ENCODE measurements at places on chromosomes 12 and 14.

DNA sequence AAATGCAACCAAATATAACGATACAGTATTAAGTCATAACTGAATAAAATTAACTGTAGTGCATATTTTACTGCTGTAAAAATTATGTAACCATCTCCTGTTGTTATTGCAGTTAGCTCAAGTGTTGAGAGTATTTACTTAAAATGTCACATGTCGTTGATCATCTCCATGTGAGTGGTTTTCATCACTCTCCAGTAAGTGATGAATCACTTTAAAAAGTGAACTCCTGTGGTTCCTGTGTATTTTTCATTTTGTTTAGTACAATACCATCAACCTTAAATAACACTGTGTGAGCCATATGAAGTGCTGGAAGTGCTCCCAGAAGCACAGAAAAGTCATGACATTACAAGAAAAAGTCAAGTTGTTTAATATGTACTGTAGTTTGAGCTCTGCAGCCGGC lies 104.7 kb upstream of the SLCO1B1 start:
- no peak for DNase-seq

- no peak for DNase-seq
These were observed 10.7 kb upstream of the GALNT6 start for GRCh38 chr12:51401900-51402299.

- DNase-seq, result no peak
These were observed 87.3 kb upstream of the RFX4 start for GRCh38 chr12:106495354-106495965.

DNA sequence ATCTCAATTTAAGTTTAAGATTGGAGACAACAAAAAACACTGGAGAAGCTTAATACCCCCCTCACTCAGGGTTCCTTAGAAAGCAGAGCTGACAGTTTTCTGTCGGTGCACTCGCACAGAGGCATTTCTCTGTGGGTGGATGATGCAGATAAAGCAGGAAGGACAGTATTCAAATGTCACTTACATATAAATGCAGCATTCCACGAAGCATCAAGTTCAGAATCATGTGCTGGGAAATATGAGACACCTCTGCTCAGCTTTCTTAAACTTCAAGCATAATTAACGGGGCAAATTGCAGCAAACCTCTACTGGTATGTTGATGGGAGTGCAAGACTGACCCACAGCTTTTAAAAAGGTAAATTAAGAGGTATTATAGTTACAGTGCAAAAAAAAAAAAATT lies 68.7 kb downstream of the DICER1 start:
- DNase-seq, result no peak

DNA sequence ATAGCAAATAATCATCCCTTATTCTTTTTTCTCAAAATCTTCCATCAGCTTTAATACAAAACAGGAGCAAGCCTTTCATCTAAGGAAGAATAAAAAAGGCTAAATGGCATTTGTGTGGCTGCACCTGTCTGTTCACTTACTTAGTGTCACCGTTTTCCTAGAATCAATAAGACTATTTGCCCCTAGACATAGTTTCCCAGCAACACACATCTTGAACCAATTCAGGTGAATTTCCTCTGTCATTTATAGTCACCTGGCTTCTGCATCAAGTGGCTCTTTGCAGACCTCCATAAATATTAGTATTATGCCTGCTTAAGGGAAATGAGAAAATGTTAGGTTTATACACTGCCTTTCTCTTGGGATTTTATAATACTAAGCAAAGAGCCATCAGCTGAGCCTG lies 17.4 kb upstream of the GCH1 start:
- DNase-seq, result no peak

DNA sequence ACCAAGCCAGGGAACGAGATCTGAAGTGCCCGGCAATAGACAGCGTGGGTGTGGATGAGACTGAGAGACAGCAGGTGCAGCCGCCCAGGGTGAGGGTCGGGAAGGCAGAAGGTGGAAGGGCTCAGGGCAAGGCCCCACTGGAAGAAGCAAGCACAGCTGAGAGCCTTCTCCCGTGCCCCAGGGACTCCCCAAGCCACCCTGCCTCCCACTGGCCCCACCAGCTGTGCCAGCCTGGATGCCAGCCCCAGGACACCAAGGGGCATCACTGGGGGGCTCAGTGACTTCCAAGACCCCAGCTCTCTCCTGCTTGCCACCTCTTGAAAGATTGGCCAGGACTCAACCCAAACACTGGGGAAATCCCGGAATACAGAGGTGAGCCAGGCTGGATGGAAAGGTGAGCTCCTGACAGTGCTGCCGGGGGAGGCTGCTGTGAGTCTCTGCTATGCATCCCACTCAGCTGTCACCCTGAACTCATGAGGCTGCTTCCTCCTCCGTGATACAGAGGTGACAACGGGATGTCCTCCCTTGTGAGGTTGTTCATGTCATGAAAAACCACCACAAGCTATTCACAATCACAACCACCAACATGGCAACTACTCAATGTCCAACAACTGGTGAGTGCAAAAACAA lies 13.8 kb downstream of the TESC start:
- DNase-seq, result no peak

GRCh38 chr14:20659813-20660395 lies 18.4 kb upstream of the OR6S1 start:
- DNase-seq, result no peak

DNA sequence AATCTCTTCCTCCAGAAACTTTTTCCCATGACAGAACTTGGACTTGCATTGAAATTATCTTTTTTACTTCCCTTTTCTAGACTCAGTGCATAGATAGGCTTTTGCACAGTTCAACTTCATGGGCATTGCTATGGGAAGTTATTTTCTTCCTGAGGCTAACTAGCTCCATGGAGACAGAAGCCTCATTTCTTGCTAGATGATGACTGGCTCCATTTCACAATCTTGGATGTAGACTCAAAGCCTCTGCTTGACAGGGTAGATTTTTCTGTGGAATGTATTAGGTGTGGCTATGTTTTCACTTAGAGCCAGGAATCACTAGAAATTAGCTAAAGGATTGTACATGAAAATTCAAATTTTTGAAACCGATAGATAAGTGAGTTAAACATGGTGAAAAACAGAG lies 884.1 kb upstream of the MGAT4C start:
- DNase-seq, result no peak

- DNase-seq, result no peak
These were observed 334.9 kb upstream of the DIO2 start for GRCh38 chr14:80545935-80546854.

DNA sequence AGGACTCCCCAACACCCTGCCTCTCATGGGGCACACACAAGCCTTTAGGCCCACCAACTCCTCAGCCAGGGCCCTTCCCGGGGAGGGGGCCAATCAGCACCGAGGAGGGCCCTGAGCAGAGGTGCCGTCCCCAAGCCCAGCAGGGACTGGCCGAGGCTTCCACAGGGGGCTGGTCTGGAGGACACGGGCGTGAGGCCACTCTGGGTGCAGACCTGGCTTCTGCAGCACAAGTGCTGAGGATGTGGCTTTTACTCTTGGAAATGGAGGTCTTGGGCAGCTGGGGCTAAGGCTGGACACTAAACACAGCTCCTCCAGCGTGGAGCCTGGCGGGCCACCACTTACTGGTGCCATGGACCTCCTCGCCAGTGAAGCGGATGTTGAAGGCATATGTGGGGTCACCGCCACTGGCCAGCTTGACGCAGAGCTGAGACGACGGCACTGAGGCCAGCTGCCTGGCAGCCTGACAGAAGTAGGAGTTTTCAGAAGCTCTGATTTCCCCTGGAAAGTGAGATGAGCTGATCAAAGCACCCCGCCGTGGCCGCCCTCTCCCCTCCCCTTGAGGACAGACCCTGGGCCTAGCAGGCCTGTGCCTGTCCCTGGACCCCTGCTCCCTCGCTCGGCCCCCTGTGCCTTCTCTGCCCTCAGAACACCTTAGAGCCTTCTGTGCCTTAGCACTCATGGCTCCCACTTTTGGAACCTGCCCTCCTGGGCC lies 44.0 kb downstream of the TRAFD1 start:
- DNase-seq, result no peak

DNA sequence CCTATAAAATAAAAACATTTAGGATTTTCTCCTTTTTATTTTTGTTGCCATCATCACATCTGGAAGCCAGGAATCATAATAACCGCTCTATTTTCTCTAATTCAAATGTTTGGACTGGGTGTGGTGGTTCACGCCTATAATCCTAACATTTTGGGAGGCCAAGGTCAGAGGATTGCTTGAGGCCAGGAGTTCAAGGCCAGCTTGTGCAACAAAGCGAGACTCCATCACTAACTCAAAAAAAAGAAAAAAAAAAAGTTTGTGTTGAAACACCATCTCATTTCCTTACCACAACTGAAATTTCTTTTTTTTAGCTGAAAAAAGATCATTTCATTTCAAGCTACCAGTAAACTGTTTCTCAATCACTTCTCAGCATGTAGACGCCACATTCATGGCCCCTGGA lies 8.8 kb upstream of the BAZ1A start:
- DNase-seq, result no peak

DNA sequence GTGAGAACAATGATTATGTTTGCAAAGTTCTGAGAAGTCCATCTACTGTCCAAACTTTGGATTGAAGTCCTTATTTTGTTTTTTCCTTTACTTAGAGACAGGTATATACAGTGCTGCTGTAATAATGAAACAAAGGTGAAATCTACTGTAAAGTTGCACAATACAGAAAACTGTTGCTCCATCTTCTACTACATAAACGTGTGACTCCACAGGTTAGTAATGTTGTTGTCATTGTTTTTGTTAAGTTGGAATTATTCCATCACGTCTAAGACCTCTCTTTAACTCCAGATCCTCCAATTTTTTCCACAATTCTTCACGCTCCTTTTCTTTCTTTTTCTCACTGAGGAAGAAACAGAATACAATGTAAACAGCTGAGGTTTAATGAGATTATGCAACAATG lies 57.0 kb upstream of the GPHB5 start:
- DNase-seq, result no peak

- no peak for DNase-seq
These were observed 103.3 kb downstream of the NUAK1 start for GRCh38 chr12:106035421-106035820.

DNA sequence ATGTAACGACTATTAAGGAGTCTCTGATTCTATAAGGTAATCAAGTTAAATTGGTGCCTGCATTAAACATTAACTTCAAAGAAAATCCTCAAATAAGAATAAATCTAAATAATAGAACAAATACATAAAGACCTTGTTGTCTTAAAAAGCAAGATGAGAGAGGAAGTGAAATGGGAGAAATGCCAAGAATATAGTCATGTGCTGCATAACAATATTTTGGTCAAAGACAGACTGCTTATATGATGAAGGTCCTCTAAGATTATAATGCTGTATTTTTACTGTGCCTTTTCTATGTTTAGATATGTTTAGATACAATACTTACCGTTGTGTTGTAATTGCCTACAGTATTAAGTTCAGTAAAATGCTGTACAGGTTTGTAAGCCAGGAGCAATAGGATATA lies 213.6 kb downstream of the C12orf42 start:
- DNase-seq, result no peak

- no peak for DNase-seq
These were observed 56.6 kb downstream of the TTC9 start for GRCh38 chr14:70698288-70698687.

- DNase-seq, result no peak
These were observed 121.9 kb downstream of the EMP1 start for GRCh38 chr12:13318231-13319015.

- DNase-seq, result no peak
These were observed 155.3 kb upstream of the CCDC196 start for GRCh38 chr14:66330916-66331315.

GRCh38 chr14:20801726-20802125 lies 918 bp downstream of the RNASE1 start:
- DNase-seq, result no peak

DNA sequence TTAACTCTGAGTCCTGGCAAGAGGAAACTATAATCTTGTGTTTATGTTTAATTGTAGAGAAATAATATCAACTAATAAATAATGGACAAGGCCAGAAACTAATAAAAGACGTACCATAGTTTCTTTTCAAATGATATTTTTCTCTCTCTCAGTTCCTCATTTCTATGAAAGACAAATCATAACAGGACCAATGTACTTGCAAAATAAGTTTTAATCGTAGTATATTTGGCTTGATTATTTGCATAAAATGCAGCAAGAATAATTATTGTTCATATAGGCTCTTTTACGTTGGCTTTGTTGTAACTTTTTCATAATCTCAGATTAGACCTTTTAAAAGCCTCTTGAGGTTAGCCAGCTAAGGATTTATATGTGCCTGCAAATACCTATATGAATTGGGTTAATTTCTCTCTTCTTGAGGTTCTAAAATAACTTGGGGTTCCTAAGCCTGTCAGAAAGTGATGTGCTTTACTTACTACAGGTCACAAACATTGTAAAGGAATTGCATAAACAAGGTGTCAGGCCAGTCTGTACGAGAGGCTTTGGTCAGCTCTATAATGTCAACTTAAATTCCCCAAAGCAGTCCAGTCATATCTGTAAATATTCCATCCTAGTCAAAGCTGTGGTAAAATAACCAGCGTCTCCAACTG lies 152.8 kb upstream of the PTPRQ start:
- DNase-seq, result no peak

DNA sequence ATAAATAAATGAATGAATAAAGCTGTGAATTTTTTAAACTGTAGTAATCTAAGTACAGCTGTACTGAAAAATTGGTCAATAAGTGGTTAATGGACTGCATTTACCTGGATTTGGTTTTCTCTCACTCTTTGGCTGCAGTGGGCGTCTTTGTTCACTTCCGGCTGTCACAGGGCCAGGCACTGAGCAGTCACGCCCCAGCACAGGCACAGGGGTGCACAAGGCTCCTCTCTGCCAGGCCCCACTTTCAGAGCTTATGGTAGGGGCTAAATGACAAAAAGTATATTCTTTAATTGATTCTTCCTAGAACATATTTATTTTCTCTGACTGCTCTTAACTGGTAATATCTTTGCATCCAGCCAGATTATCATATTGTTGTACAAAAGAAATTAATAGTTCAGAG lies 70.6 kb upstream of the DYNC1H1 start:
- DNase-seq, result no peak

DNA sequence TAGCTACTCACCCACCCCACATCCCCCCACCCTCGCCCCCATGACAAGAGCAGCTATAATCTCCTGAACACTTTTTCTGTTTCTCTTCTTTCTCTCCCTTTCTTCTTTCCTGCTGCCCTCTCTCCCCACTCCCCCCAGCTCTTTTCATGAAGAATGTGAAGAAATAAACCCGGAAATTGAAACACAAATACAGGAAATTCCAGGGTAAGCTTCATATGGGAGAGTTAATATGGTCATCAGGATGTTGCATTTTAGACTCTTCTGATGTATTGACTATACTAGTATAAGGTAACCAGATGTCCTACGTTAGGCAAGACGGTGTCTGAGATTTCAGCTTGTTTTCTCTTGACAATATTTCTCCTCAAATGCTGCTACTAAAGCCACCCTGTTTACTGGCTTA lies 41.6 kb upstream of the LRIG3 start:
- no peak for DNase-seq

DNA sequence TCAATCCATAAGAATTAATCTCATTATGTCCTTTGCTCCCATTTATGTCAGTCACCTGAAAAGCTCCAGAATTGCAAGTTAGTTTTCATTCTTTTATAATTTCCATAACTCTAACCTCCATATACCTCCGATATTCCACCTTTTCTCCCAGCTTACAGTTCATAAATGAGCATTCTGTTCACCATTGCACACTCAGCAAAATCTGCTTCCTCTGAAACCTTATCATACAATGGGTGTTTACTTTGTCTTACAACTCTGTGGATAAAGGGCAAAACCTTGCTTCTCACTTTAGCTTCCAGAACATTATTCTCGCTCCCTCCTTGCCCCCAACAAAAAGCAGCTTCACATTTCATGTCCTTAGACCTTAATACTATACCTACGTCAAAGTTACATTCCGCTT lies 19.3 kb upstream of the SLCO1B1 start:
- no peak for DNase-seq

GRCh38 chr12:74889563-74890236 lies 319.9 kb downstream of the KCNC2 start:
- no peak for DNase-seq

All from glutamatergic neuron (in vitro differentiated cells).